Adipocyte (in vitro differentiated cells): ENCODE measurements at places on chromosomes 2 and 18.

DNA sequence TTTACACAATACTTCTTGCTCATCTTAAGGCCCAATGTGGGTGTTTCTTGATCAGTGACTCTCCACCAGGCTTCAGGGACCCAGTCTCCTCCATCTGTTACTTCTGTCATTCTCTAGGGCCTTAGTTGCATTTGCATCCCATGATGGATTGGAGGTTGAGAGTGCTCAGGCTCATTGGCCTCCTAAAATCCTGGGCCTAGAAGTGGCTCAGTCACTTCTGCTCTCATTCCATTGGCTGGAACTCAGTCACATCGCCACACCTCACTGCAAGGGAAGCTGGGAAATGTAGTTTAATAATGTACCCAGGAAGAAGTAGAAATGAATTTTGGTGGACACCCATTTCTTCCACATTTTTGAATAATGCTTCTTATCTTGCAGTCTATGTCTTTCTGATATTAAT, 223.5 kb downstream of the HRH4 start:
- DNase-seq, result no peak

DNA sequence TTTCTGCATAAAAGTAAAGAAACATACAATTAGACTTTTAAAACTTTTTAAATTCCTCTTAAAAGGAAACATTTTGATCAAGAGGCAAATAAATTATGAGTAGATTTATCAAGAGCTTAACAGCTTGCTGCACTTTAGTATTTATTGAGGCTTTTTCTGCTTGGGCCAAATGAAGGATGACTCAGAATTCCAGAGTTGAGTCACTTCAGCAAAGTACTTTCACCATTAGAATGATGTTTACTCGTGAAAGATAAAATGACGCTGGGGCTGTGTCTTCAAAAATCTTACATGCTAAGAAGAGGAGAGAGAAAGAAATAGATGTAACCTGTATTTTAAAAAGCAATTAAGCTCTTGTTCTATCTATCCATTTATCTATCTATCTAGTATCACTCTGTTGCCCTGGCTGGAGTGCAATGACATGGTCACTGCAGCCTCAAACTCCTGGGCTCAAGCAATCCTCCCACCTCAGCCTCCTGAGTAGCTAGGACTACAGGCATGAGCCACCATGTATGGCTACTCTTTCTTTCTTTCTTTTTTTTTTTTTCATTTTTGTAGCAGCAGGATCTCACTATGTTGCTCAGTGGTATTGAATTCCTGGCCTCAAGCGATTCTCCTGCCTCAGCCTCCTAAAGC, 75.3 kb upstream of the RIOK3 start:
- DNase-seq, result peak; percentile 86

GRCh38 chr2:62803961-62804360, 98.4 kb downstream of the EHBP1 start:
- DNase-seq, result no peak

- peak; percentile 54 for DNase-seq
Measured at GRCh38 chr2:120318626-120319025, 27.3 kb upstream of the INHBB start.

DNA sequence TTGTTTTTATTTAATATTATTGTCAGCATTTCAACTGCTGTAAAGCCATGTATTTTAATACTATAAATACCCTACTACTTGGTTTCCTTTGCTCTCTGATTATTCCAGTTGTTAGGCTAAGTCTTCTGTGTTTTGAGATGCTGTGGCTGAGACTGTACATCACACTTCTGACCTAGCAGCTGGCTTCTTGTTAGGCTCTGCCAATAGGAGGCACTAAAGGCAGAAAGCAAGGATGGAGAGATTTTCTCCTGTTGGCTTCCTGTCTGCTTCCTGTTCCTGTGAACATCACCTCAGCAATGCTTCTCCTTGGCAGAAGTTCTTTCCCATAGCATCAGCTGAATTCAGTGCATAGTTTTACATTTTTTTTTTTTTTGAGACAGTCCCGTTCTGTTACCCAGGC, 68.3 kb upstream of the YPEL5 start:
- DNase-seq, result no peak
